ENCODE measurements at places on chromosomes 13 and 19.

DNA sequence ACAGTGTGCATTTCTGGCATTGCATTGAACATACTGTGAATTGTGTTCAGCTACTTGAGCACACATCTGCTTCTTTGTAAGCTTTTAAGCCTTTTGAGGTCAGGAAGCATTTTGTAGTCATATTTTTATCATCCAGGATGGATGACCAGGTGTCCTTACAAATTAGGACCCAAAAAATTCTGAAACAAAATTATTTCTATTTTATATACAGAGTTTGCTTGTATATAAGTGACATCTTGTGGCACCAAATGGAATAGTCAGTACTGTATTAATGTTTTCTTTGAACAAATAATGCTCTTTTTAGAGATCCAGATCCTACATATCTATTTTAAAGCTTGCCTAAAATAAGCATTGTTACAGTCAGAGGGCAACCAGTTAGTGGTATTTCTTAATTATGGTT lies 9.5 kb upstream of the SUPT20H start:
- DNase-seq = no peak

DNA sequence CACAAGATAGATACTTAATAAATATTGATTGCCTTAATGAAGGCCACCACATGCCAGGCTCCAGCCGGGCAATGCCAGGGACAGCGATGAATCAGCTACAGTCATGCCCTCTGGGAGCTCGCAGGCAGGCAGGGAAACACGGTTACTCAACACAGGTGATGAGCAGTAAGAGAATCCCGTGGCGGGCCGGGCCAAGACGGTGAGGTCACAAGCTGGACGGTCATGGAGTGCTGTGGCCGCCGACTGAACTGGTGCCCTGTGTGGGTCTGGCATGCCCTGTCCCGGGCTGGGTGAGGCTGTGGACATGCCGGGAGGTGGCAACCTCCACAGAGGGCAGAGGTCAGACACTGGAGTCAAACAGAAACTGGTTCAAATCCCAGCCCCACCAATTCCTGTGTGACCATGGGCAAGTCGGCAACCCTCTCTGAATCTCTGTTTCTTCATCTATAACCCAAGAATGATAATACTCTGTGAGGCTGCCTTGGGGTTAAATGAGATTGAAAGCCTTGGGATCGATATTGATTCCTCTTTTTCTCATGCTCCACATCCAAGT lies 13.2 kb upstream of the PAK4 start:
- DNase-seq = no peak

DNA sequence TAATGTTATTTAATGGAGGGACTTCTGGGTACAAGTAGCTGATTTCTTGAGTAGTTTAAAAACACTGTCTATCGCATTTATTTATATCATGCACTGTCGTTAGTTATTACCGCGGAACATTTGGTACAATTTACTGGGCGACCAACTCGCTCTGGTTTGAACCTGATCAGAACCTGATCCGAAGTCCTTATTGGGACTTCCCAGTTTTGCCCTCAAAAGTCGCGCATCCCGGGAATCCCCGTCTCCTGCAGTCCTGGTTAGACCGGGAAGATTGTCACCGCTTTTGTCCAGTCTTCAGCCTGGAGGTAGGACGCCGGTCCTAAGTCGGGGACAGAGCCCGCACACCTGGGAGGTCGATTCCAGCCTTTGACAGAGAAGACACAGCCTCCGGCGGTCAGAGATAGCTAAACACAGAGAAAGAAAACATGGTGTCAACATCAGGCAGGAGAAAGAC lies 694 bp downstream of the CLN5 start:
- DNase-seq = peak; percentile 14

DNA sequence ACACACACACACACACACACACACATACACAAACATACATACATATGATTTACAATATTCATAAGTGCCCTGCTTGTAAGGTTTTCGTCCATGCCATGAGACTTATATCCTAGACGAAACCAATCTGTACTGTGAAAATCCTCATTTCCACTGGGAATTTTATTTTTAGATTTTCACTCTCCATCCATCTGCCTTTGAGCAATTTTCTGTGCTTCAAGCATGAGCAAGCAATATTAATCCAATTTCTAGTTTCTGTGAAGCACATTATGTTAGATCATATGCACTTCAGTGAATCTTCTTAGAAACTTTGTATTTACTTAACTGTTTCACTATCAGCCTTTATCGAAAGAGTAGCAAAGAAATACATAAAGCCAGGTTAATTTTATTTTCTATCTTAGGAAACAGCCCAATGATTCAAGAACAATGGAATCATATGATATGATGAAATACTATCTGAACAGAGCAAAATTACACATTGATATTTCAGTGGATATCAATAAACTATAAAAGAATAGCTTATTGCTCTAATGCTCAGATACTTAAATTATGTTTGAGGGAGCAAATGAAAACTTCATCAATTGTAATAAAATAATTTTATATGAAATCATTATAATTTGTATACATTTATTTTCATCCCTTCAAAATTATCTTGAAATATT lies 1100.7 kb upstream of the MIR17HG start:
- no peak for DNase-seq

GRCh38 chr13:38398711-38399493 lies 49.3 kb downstream of the UFM1 start:
- no peak for DNase-seq

DNA sequence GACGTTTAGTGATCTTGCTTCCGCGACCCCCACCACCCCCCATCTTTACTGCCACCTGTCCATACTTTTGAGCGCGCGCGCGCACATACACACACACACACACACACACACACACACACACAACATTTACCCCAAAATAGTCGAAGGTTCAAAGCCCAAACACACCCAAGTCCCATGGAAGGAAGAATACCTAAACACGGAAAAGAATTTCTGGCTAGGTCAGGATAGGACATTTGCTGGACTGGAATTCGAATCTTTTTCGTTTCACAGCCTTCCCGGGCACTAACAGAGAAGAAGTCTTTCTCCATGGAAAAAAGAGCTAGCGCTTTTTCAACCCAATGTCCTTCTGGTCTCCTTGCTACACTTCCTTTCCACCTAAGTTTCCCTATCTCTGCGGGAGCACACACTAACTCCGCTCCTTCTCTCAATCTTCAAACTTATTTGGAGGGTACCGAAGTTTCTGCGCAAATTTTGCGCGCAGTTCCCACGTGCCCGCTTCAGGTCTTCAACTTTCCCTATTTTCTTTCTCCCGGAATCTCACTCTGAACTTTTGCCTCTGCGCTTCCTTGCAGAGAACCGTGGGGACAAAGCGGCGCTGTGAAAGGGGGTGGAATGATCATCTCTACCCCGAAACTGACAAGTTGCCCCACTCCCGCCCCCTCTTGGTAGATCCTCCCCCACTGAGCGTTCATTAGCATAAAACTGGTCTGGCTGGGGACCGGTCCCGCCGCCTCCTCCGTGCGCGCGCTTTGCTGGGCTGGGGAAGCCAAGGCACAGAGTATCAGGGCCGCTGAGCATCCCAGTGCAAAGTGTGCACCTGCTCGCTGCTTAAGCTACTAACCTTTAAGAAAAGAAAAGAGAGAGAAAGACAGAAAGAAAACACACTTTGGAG lies 2.7 kb downstream of the DACH1 start:
- no peak for DNase-seq

DNA sequence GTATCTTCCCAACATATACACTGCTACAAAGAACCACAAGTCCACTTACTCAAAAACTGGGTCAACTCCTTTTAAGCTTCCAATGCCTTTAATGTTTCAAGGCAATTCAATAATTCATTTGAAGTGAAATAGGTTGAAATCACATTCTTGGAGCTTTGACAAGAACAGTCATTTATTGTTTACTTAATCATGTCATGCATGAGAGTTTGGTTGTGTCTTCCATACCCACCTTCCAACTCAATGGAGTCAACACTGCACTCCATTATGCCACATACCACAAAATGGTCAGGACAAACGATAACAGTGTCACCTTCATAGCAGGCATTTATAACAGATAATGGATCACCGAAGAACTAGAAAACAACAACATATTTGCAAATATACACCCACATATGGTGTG lies 506.3 kb downstream of the UQCRFS1 start:
- DNase-seq = no peak

DNA sequence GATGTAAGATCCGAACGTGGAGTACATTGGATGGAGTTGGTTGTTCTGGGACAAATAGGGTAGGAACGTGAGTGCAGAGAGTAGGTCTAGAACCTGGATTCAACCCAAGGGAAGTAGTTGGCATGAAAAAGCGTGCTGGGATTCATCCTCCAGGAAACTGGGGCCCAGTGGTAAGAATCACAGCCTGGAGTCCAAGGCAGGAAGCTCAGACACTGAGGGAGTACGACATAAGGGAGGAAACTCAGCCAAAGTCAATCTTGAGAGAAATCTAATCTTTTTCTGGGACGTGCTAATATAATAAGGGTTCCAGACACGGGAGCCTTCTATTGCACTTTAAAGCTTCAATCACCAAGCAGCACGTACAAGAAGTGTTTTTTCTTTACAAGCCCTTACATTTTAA lies 46.4 kb downstream of the DLEU7 start:
- DNase-seq = no peak

GRCh38 chr13:62453761-62454160 lies 1038.1 kb upstream of the PCDH20 start:
- DNase-seq = no peak

DNA sequence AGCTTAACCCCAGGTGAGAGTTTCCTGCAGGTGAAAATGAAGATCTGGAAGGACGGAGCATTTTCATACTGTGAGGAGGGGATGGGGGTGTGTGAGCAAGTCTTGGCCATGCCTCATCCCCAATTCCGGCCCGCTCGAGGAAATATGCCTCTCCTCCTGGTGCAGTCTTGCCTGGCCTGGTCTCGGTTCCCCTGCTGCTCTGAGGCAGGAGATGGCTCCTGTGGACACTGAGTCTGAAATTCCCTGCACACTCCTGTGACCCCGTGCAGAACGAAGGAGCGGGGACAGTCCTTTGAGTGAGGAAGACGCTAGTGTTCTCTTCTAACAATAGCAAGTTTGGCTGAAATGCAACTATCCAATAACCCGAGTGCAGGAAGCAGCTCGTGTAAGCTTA lies 329 bp upstream of the ZNF439 start:
- no peak for DNase-seq

DNA sequence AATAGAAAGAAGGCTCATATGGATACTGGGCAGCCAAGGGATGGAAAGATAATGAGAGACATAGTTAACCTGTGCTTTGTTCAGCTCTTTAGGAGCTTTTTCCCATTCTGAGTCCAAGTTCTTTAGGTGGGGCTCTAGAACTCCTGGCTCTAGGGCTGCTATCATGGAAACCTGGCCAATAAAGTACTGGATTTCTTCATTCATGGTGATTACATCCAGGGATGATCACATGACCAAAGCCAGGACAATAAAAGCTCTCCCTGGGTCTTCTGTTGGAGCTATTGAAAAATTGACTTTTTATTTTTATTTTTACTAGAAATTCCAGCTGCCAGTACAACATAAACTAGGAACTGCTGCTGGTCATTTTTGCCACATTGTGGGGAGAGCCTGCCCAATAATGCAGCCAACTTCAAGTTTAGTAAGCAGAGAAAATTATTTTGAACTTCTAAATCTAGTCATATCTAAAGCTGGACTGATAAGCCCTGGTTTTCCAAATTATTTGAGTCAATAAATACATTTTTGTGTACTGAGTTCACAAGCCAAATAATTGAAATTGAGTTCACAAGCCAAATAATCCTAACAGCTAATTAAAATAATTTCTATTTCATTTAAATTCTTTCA lies 224.9 kb upstream of the STARD13 start:
- no peak for DNase-seq

DNA sequence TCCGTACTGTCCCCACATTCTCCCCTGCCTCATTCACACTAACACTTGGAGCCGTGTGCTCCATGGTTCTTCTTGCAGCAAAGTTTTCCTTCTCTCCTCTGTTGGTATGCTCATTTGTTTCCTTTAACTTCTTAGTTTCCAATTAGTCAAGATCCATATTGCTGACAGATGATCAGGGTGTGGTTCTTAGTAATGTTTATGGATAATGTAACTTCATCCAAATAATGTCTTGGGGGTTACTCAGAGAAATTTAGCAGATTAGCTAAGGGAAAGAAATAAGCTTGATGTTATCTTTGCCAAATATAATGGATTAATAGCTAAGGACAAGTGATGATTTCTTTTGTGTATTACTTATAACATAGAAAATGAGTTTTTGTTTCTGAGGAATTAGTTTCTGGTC lies 174.4 kb downstream of the NUFIP1 start:
- DNase-seq = no peak

DNA sequence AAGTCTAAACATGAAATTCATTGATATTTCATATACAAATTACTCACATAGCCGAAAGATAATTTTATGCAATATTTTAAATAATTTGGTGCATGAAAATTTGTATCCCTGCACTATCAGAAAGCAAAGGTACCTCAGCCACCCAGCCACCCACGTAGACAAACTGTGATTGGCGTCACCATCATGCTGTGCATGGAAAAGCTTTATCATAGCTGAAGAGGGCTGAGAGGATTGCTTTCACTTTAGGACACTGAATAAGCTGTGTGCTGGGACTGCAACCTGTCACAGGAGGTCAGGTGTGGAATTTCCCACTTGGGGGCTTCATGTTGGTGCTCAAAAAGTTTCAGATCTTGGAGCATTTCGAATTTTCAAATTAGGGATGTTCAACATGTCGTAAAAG lies 96.3 kb downstream of the MYCBP2 start:
- DNase-seq = no peak

GRCh38 chr19:4449639-4450028 lies 8.0 kb downstream of the UBXN6 start:
- DNase-seq = no peak

GRCh38 chr19:54938906-54939305 lies 8.4 kb downstream of the NLRP7 start:
- DNase-seq = no peak

- no peak for DNase-seq
These were observed 160.5 kb downstream of the LACC1 start for GRCh38 chr13:44040070-44040817.

DNA sequence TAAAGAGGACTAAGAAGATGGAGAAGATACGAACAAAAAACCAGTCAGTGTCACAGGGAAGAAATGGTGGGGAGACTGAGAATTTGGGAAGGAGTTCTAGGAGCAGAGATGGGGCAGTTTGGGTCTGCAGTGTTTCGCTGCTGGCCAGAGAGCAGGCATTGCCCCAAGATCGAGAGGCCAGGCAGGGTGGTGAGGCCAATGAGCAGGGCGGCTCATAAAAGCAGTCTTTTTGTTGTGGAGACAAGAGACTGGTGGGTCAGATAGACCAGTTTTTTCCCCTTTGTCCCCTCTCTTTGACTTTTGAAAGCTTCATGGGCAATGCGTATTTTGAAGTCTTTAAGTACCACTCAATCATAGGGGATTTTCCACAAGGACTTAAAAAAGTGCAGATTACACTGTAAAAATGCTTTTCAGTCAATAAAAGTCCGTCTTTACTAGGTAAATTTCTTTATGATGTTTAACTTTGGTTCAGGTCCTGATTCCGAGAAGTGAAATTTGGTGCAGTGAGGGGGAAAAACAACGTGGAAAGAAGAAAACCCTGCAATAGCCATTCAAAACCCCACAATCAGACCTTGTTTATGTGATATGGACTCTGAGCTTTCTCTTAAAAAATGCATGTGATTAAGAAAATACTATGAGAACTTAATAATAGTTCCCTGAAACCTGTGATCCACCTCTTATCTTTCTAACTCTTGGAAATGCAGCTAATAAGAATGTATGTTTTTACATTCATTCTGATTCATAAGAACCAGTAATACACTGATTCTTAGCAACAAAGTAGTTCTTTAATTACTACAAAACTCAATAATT lies 338.9 kb downstream of the KLF5 start:
- DNase-seq = no peak

Data from CD4-positive, alpha-beta T cell treated with Interleukin-15 for 4 hours (primary cell).